ENCODE measurements at places on chromosomes 5 and 9.

DNA sequence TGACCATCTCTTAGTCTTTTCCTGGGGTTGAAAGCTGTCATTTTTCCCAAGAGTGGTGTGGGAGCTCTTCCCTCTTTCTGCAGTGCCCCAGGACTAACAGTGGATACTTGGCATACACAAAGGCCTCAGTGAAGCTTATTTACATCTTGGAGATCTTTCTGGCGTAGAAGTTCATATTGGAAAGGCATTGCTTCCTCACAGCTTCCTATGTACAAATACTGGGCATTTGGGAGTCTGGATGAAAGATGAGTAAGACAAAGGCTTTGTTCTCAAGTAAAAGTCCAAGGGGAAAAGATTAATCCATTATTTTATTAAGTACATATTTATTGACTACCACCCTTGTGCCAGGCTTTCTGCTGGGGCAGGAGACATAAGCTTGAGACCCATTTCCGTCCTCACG, 22.0 kb downstream of the MAP3K1 start:
- H3K27me3 ChIP-seq, result no peaks in the 10 kb centered on the region
- H3K36me3 ChIP-seq, result no peaks in the 10 kb centered on the region
- peaks cover 52% of the 10 kb centered on the region for H3K4me1 ChIP-seq
- H3K27ac ChIP-seq, result peak overlapping the region; percentile 22

- H3K36me3 ChIP-seq, result no peaks in the 10 kb centered on the region
- H3K27ac ChIP-seq, result no peak overlapping the region
- DNase-seq, result no peak
These were observed 70.2 kb upstream of the TUT7 start for GRCh38 chr9:86424251-86424891.

DNA sequence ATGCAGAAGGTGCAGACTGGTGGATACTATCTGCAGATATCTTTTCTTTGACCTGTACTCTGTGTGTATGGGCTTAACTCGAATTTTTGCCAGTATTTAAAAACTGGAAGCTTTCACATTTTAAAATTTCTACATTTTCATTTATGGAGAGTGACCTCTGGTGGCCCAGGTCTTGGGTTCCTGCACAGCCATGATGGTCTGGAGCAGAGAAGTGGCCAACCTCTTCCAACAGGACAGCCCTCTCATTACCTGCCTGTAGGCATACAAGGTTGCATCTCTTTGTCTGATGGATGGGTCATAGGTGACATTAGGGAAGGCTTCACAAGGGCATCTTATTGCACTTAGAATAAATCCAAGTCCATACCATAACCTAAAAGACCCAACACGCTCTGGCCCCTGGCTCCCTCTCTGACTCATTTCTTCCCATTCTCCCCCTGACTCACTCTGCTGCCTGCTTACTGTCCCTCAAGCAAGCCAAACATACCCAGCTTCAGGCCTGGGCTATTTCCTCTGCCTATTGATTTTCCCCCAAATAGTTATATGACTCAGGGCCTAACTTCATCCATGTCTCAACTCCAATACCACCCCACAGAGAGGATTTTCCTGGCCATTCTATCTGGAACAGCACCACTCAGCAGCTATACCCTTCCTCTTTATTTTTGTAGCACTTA, 113.3 kb upstream of the SLC1A3 start:
- H3K27ac ChIP-seq, result no peak overlapping the region
- peak; percentile 14 for DNase-seq
- H3K36me3 ChIP-seq, result no peaks in the 10 kb centered on the region
- H3K4me3 ChIP-seq, result no peak overlapping the region

DNA sequence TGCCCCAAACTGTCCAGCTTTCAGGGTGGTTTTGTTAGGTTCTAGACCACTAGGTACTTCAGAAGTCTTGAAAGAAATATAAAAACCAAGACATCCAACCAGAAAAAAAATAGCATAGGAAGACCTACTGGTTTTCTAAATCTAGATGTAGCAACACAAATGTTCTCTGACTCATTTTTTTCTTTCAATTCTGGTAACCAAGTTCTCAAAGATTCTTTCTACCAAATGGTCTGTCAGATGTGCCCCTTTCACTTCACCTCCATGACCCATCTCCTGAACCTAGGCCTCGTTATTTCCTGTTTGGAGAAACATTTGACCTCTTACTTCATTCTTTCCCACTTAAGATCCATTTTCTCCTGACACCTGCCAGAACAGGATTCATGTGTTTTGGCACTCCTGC, 355.3 kb downstream of the KIAA0825 start:
- no peaks in the 10 kb centered on the region for H3K36me3 ChIP-seq
- H3K27ac ChIP-seq, result no peak overlapping the region
- DNase-seq, result no peak
- H3K27me3 ChIP-seq, result no peaks in the 10 kb centered on the region
- H3K4me3 ChIP-seq, result no peak overlapping the region

- no peaks in the 10 kb centered on the region for H3K27me3 ChIP-seq
- no peaks in the 10 kb centered on the region for H3K36me3 ChIP-seq
- H3K27ac ChIP-seq, result no peak overlapping the region
These were observed 4.3 kb downstream of the TCERG1 start for GRCh38 chr5:146451411-146451810.

GRCh38 chr5:179792612-179793467, 946 bp upstream of the LTC4S start:
- peaks cover 14% of the 10 kb centered on the region for H3K4me1 ChIP-seq
- no peak overlapping the region for H3K4me3 ChIP-seq
- no peak for DNase-seq
- H3K27me3 ChIP-seq, result no peaks in the 10 kb centered on the region
- H3K27ac ChIP-seq, result peak overlapping the region; percentile 69

DNA sequence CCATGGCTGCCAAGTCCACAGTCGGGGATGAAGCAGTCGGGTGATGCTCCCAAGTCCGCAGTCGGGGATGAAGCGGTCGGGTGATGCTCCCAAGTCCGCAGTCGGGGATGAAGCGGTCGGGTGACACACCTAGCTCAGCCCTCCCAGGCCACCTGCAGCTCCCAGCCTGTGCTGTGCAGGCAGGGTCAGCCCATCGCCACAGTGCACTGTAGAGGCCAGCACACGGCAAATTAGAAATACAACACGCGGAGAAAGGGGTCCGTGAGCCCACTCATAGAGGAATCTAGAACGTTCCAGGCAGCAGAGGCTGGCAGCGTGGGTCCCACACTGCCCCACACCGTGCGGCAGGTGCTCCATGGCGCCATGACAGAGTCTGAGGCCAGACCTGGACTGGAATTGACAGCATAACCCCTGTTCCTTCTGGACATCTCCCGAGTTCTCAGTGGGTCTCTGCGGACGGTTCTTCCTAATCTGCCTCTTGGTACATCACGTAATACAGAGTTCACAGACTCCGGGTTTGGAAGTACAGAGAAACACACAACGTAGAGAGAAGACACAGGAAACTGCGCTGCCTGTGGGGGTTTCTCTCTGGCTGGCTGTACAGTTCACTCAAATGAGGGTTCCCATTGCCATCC, 7.7 kb upstream of the EXOC3 start:
- no peak for DNase-seq
- H3K4me3 ChIP-seq, result no peak overlapping the region
- peaks cover 7% of the 10 kb centered on the region for H3K4me1 ChIP-seq
- H3K27ac ChIP-seq, result no peak overlapping the region
- no peaks in the 10 kb centered on the region for H3K27me3 ChIP-seq
- H3K36me3 ChIP-seq, result no peaks in the 10 kb centered on the region
